Dorsolateral prefrontal cortex (tissue), 122 donors: ENCODE measurements at places on chromosomes 5 and 9.

DNA sequence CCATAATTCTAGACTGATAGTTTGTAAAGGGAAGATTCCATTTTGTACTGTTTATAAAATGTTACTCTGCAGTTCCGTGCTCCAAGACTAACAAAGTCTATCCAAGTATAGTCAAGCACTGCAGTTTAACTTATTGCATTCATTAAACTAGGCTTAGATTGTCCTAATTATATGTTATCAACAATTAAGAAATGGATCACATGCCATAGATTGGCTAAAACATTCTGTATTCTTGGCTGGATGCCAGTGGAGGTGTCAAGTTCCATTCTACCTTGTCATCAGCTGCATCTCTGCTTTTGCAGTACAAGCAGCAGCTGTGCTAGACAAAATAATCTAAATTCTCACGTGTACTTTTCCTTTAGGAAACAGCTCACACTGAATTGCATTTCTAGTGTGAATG is 69.4 kb upstream of the MEF2C start:
- no peak for DNase-seq

- peak; percentile 50 for DNase-seq
Observed at GRCh38 chr5:130189961-130190360, 285.7 kb downstream of the CHSY3 start.

GRCh38 chr9:6645355-6646292 is at the start of gene GLDC:
GLDC (minus strand) TSS chr9:6645729; CDS start chr9:6645499, 230 bp downstream.
- peak; percentile 69 for DNase-seq

DNA sequence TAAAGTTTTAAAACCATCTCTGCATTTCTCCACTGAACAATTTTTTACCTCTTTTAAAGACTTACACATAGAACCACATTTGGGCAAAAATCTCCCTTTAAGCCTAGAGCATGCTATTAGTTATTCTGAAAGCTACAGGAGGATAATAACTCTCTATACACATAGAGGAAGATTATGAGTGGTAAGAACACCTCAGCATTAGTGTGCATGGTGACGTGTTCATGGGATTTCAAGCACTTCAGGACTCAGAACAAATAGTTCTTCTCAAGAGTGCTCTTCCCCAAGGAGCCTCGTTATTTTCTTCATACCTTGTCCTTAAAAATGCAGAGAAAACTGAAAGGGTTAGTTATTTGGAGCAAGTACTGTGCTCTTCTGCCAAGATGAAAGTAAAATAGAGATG is 256.9 kb upstream of the TUSC1 start:
- DNase-seq: no peak

- DNase-seq: no peak
Observed at GRCh38 chr9:5945112-5945511, 54.4 kb downstream of the MLANA start.

- DNase-seq: peak; percentile 46
Observed at GRCh38 chr5:146048994-146049703, 56.2 kb downstream of the PLAC8L1 start.

- DNase-seq: no peak
Observed at GRCh38 chr9:82247318-82247717, 258.7 kb downstream of the SPATA31D1 start.

DNA sequence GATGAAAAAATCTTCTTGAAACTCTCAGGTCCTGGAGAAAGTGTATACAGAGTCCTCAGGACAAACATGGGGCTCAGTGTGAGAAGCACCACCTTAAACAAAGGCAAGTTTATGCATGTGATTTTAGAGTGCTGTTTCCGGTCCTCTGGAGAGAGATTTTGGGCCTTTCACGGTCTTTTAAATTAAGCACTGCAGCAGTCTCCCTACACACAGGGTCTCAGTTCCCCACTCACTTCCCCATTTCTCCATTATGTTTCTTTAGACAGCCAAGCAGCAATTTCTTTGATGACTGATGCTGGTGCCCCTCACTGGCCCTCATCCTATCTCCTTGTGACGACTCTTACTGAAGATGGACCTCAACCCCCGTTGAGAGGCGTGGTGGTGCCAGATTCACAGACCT is 220.2 kb upstream of the CLINT1 start:
- DNase-seq: no peak

- DNase-seq: no peak
Observed at GRCh38 chr5:155080721-155081120, 67.2 kb downstream of the KIF4B start.

GRCh38 chr5:130759061-130759460 is 406.0 kb downstream of the HINT1 start:
- no peak for DNase-seq

DNA sequence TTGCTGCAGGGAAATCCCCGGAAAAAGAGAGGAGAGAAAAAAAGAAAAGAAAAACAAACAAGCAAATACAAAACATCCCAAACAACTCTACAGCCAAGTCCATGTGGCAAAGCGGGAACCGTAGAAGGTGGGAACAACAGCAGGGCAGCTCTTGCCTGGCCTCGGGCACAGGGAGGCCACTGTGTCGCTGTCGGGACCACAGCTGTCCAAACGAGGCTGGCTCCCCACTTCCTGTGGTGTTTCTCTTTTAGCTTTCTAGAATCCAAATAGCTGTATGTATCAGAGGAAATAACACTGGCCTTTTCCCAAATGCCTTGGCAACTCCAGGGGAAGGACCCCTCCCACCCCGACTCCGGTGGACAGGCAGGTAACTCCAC is 41.6 kb upstream of the EQTN start:
- no peak for DNase-seq

DNA sequence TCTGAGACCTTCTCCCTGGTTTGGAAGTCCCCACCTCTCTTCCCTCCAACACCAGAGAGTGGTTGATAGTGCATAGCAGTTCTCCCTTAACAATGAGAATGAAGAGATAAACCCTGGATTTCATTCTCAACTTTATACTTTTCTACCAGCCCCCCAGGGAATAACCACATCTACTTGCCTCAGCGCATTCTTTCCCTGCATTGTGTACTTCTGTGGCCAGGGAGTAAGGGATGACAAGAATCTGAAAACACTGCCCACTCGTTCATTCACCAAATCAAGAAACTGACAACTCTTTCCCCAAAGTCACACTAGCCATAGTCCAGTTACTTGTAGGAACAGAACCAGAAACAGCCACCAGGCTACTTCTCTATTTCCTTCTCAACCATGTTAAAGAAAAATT is 46.0 kb upstream of the SPIN1 start:
- no peak for DNase-seq

GRCh38 chr9:120555839-120556238 is 24.1 kb downstream of the CDK5RAP2 start:
- DNase-seq: no peak

DNA sequence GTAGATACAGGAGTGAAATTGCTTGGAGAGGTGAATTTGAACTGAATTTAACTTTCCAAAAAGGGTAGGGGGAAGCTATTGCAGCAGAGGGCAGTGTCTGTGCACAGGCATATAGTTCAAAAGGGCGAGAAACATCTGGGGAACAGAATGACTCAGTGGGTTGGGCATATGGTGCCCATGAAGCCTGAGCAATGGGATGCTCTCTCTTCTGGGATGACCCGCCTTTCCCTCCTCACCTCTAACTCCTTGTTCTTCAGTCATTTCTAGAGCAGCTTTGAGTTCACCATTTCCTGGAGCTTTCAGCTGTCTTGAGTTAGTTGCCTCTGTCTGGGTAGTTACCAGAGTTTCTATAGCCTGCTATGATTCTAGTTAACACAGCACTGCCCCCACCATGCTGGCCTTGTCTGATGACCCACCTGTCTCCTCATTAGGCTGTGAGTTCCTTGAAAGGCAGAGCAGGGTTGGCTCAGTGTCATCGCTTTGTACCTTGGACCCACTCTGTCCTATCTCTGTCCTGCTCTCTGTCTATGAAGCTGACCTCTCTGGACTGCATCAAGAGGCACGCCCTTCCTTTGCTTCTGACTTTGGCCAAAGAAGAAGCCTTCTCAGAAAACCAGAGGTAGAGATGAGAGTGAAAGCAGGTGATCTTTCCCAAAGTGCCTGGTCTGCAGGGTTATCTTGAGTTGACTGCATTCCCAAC is 299.6 kb upstream of the KLF4 start:
- DNase-seq: no peak

DNA sequence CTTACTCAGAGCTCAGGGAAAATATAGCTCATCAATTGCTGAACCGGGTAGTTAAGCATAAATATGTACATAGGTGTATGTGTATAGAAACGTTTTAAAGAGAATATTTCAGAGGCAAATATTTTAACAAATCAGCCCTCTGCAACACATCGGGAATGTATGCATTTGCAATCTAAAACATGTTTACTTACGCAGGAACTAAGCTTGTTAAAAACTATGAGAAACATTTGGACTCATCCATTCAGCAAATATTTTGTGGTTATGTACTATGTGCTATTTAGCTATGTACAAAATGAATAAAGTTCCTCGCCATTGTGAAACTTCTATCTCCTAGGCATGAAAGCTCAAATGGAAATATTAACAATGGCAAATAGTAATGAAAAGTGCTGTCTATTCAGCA is 469.9 kb downstream of the ARHGEF28 start:
- no peak for DNase-seq

DNA sequence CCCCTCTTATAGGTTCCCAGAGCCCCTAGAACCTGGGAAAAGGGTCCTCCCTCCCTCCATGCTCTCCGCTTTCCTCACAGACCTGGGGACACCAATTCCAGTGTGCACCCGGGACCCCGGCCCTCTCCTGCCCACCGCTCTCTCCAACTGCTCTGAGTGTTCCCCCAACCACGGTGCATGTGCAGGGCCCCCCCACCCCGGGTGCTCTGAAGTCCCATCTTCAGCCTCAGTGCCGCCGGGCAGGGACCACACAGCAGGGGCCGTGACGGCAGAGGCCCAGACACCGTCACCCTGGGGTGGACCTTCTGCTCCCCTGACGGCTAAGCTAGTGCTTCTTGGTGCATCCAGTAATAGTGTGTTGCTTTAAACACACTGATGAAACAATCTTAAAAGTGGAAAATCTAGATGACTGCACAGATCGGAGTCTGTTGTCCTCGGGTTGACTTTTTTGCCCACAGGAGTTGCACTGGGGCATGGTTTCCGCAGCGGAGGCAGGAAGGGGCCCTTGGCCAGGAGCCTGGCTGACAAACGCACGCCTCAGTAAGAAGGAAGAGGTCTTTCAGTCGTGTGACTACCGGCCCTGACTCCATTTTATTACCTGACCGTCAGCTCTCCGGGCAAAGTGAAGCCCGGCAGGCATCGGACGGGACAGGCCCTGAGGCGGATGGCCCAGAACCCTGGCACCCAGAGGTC is 36.2 kb upstream of the SLC6A3 start:
- DNase-seq: no peak

DNA sequence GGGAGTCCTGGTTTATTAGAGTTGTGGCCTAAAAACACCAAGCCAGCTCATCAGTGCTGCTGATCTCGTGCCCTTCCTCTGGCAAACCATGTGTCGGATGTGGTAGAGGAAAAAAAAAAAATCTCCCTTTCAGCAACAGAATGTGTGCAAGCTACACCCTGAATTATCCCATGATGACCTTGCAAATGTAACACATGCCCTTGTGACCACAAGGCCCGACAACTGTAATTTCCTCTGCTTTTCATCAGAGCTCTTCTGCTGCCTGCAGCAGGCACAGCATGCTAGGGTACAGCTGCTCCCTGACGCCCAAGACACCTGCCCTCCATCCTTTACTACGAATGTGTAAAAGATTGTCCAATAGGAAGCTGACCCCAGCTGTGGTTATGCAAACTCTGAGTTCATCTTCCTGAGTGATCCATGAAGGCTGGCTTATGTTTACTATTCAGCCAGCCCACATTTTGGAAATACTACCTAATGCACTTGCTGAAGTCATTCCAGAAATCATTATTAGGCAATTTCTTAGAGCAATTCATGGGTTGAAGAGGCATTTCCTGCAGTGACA is 14.6 kb upstream of the BNC2 start:
- DNase-seq: no peak

DNA sequence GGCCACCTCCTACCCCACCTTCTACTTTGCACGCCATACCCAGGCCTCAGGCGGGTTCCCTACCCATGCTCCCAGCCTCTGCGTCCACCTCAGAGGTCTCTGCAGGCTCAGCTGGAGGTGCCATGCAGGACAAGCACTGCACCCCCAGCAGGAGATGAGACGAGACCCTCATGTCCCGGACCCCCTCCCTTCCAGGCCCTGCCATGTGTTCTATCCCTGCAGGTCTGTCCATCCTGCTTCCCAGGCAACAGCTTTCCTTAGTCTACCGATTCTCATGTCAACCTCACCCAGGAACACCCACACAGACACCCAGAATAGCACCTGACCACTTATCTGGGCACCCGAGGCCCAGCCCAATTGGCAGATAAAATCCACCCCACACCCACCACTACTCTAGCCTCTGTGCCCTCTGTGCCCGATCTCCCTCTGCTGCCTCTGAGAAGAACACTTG is 52.1 kb downstream of the SEMA4D start:
- DNase-seq: no peak

- DNase-seq: no peak
Observed at GRCh38 chr9:122468735-122469134, 9.0 kb downstream of the OR1J1 start.

DNA sequence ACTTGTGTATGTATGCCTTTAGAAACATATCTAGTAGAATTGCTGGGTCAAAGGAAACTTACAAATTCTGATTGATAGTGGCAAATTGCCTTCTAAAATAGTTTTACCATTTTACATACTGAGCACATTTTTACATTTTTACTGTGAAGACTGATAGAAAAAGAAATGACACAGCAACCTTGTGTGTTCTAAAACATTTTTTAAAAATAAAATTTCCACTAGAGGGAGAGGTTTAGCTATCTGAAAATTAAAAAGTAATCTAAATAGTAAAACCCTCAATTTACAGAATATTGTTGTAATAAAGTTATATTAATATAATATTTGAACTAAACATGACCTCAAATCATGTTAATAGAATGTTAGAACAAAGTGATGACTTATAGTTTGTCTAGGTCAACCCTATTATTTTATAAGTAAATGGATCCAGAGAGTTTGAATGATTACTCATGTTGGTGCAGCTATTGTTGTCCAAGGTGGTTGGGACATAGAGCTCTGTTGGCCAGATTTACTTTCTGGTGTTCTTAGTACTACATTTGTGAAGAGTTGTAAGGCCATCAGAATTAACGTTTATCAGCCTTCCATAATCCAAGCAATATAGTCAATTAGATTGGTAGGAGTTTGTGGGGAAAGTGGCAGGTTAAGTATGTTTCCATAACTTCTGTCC is 17.2 kb downstream of the CENPP start:
- DNase-seq: no peak

DNA sequence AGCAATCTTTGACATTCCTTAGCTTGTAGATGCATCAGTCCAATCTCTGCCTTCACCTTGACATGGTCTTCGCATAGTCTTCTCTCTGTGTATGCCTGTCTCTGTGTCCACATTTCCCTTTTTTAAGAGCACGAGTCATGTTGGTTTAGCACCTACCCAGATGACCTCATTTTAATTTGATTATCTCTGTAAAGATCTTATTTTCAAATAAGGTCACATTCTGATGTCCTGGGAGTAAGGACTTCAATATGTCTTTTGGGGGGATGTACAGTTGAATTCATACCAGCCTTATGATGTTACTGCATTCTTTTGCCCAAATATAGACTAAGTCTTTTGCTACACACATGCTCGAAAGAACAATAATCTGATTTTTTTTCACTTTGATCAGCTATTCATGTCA is 6.9 kb downstream of the KCTD16 start:
- DNase-seq: no peak
